Naive B cell (primary cell): ENCODE measurements at places on chromosomes 5 and 9. TPM values are rescaled to one million over a fixed set of nuclear protein-coding genes. Genes with fewer than 3 reads are reported as not detected.

GRCh38 chr9:101636247-101636646 lies 41.5 kb upstream of the PPP3R2 start:
- DNase-seq, result no peak

DNA sequence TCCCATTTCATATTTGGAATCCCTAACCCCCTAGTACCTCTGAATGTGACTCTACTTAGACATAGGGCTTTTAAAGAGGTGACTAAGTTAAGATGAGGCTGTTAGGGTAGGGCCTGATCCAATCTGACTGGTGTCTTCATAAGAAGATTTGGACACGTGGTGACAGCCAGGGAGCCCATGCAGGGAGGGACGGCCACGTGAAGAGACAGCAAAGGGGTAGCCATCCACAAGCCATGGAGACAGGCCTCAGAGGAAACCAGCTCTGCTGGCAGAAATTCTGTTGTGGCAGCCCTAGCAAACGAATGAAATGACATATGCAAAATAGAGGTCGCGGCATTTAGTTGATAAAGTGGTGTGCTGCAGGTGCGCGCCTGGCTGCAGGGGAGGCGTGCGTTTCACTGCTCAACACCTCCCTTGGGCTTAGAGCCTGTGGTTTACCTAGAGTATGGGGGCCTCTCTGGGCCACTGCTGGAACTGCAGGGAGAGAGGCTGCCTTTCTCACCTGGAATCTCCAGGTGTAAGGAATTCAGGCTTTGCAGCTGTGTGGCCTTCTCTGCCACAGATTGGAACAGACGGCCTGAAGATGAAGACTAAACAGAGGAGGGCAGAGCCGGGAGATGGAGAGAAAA lies 7.1 kb upstream of the AFAP1L1 start:
- DNase-seq, result no peak

- no peak for DNase-seq
Measured at GRCh38 chr9:97900103-97900737, 22.1 kb downstream of the TRMO start.

- no peak for DNase-seq
Measured at GRCh38 chr5:14464671-14465070, 116.9 kb upstream of the OTULINL start.

DNA sequence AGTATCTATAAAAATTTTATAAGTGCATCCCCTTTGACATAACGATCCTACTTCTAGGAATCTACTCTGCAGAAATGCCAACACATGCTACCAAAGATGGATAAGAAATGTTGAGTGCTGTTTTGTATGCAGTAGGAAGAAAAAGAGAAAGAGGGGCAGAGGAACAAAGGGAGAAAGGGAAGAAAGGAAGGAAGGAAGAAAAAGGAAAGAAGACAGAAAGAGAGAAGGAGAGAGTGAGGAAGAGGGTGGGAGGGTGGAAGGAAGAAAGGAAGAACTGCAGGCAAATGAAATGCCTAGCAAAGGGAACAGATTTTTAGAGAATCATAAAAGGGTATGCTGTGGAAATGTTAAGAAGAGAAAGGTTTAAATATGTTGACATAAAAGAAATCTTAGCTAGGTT lies 48.5 kb upstream of the ALDOB start:
- no peak for DNase-seq

- no peak for DNase-seq
Measured at GRCh38 chr5:14153071-14153864, 10.1 kb downstream of the TRIO start.

DNA sequence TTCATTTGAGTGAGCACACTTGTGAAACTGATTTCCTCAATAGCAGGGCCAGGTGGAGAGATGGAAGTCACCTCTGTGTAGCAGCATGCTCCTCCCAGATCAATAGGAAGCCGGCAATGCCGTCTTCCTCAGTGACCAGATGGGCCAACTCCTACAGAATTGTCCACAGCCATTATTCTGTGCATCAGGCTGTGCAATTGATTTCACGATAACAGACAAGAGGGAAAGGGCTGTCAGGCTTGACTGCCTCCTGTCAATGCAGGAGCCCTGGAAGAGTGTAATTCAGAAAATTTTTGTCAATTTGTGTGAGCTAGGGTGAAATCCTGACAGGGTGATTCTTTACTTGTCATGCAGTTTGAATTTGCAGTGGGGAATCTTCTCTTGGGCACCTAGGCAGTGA lies 838.4 kb upstream of the NUDT12 start:
- DNase-seq, result no peak

MTX3 gene
- polyA plus RNA-seq, result 3.1 TPM

ORM2 gene
- not detected for polyA plus RNA-seq

CD72 gene
- 304 TPM for polyA plus RNA-seq
